Activated T-cell treated with anti-CD3 and anti-CD28 coated beads, Interleukin-2, amount 50 U/mL, for 72 hours (primary cell): ENCODE measurements at places on chromosomes 11 and 22. TPM values are rescaled to one million over a fixed set of nuclear protein-coding genes. Genes with fewer than 3 reads are reported as not detected.
A peak's percentile ranks its signal among the peaks of the same experiment; 100 is the strongest.

DNA sequence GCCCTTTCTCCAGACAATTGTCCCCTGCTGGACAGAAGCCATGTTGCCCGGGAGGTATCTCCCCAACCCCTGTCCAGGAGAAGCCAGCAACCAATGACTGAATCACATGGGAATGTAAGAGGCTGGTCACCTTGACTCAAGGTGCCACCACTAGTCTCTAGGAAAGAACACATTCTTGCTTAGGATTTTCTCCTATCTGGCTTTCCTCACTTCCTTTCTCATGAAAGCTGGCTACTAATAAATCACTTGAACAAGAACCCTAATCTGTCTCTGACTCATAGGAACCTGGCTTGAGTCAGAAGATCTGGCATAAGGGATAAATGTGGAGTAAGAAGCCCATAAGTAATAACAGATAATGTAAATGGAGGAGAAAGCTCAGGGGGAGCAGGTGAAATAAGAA lies 101.4 kb upstream of the C11orf87 start:
- H3K27ac ChIP-seq, result no peak overlapping the region
- H3K4me3 ChIP-seq, result no peak overlapping the region
- no peak for DNase-seq
- H3K4me1 ChIP-seq, result no peaks in the 10 kb centered on the region
- no peaks in the 10 kb centered on the region for H3K27me3 ChIP-seq

DNA sequence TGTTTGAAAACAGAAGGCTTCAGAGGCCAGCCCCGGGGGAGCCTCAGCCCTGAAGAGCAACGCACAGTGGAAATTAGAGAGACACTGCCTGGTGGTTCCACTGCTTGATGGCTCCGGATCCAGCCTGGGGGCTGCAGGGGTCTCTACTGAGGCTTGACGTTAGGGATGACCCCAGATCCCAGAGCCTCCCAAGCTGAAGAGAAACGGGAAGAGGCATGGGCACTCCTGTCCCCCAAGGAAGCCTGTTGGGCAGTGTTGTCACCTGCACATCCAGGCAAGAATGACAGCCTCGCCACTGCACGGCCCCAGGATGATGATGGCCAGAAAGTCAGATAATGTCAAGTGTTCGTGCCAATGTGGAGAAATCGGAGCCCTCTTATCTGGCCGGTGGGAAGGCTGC lies 56.8 kb upstream of the FGF3 start:
- no peak overlapping the region for H3K27ac ChIP-seq
- no peak overlapping the region for H3K4me3 ChIP-seq
- no peaks in the 10 kb centered on the region for H3K36me3 ChIP-seq
- H3K4me1 ChIP-seq, result no peaks in the 10 kb centered on the region

- H3K27ac ChIP-seq, result peak overlapping the region; percentile 98
- H3K4me1 ChIP-seq, result peaks cover 52% of the 10 kb centered on the region
- no peak for DNase-seq
These were observed 934 bp downstream of the HSD17B12 start for GRCh38 chr11:43681401-43681942.

DNA sequence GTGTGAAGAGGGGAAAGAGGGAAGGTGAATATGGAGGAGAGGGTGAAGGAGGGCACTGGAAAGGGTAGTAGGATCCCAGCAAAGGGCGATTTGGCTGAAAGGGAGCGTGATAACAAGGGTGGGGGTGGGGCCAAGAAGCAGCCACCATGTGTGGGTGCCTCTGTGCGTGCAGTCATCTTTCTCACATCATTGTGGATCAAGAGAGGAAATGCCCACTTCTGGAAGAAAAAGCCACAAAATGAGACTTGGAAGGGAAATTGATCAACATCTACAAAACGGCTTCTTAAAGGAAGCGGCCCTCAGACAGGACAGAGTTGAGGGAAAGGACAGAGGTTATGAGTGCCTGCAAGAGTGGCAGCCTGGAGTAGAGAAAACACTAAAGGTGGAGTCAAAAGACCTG lies 1.2 kb upstream of the CXCR5 start:
- H3K36me3 ChIP-seq, result no peaks in the 10 kb centered on the region
- DNase-seq, result no peak
- H3K27me3 ChIP-seq, result no peaks in the 10 kb centered on the region
- H3K4me3 ChIP-seq, result peak overlapping the region; percentile 81
- H3K27ac ChIP-seq, result peak overlapping the region; percentile 84
- H3K4me1 ChIP-seq, result peaks cover 99% of the 10 kb centered on the region

The CYB5R2 gene
- 14.8 TPM for total RNA-seq

The KDELR3 gene
- 0.37 TPM for total RNA-seq

The IL17REL gene
- 0.36 TPM for total RNA-seq

The DTX4 gene
- 0.70 TPM for total RNA-seq
